Ovary (tissue), 10 donors: ENCODE measurements at places on chromosomes 2 and 18.
A peak's percentile ranks its signal among the peaks of the same experiment; 100 is the strongest.

GRCh38 chr2:127014630-127015029, 92.3 kb downstream of the BIN1 start:
- no peaks in the 10 kb centered on the region for H3K36me3 ChIP-seq
- DNase-seq = no peak
- H3K4me1 ChIP-seq = peaks cover 2% of the 10 kb centered on the region
- no peak overlapping the region for H3K27ac ChIP-seq

DNA sequence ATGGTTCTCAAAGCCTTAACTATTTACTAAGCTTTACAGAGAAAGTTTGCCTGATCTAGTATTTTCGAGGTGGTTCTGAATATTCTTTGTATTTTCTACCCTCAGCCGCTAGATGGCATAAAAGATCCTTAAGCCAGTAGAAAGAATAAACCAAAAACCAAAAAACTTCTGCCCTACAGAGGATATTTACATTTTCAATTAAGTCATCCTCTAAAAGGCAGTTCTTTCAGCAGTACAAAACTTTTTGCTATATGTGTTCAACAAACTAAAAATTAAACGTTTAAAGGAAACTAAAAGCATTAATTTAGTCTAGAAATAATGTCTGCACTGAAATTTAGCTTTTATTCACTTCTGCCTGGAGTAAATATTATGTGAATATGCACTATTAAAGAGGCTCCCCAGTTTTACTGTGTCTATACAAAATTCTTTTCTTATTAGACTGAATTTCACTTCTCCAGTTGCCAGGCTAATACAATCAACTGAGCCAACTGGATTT, 297.5 kb downstream of the PIEZO2 start:
- H3K4me3 ChIP-seq = no peak overlapping the region
- no peaks in the 10 kb centered on the region for H3K27me3 ChIP-seq
- no peak overlapping the region for H3K27ac ChIP-seq
- H3K36me3 ChIP-seq = no peaks in the 10 kb centered on the region
- H3K4me1 ChIP-seq = no peaks in the 10 kb centered on the region

DNA sequence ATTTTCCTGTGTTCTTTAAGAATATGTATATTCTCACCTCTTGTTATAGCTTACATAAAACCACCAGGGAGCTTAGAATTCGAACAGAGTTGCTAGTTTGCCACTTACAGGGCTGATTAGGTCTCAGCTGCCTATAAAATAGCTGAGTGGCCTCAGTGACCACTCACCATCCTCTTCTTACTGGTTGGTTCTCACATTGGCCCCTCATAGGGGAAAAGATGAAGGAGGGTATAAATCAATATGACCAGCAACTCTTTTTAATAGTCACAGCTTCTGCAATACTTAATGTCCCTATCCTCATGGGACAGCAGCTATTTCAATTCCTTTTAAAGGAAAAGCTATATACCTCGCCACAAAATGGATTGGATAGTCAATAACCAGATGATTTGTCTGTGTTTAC, 199.4 kb upstream of the CDH20 start:
- no peak overlapping the region for H3K4me3 ChIP-seq
- no peak overlapping the region for H3K27ac ChIP-seq
- no peak for DNase-seq
- no peaks in the 10 kb centered on the region for H3K4me1 ChIP-seq

DNA sequence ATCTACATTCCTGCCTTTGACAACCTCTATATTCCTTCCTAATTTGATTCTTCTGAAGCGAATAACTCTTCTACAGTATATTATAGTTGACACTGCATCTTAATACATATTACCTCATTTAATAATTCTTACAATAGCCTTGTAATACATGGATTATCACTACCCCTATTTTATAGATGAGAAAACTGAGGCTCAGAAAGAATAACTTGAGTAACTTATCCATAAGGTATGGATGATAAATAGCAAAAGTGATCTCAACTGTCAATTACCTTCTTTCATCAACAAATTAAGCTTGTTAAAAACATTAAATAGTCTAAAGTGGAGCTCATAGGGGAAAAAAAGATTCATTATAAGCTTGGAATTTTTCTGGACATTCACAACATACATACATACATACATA, 4.6 kb downstream of the VPS54 start:
- no peaks in the 10 kb centered on the region for H3K27me3 ChIP-seq
- no peak for DNase-seq
- no peaks in the 10 kb centered on the region for H3K36me3 ChIP-seq

DNA sequence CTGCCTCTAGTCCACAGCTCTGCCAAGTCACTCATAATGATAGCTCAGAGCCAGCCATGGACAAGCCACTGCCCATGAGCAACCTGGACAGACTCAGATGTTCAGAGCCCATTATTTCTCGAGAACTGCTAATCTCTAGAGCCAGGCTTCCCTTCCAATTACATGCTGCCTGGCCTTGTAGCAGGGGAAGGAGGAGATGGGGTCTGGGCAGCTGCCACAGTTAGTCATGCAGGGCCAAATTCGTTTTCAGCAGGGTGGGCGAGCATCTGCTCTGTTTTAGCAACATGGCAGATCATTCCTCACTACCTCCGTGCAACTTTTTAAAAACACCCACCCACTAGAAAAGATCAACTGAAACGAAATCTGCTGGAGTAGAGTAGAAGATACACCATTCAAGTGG, 141.8 kb downstream of the MYO5B start:
- H3K27me3 ChIP-seq = no peaks in the 10 kb centered on the region
- H3K27ac ChIP-seq = no peak overlapping the region
- no peak overlapping the region for H3K4me3 ChIP-seq

DNA sequence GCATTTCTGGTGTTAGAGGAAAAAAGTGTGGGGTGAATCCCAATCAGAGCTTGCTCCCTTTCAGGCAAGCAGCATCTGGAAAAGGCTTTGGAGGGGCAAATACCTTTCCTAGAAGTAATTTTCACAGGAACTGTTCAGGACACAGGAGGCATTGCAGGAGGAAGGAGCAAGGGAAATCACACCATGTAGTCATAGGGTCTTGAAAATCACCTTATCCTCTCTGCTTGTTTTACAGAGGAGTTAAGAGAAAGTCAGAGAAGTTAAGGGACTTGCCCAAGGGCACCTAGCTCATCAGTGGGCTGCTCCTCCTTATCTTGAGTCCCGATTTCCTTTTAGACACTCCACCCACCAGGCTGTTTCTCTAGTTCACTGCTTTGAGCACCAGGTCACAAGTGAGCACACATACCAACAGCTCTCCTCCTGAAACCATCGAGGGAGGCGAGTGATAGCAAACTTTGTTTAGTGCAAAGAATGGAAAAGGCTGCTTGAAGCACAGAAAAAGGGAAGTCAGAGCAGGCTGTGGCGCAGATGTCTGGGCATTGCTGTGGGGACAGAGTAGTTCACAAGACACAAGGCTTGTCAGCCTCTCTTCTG, 89.2 kb upstream of the CXCR4 start:
- H3K4me3 ChIP-seq = no peak overlapping the region
- DNase-seq = no peak
- no peaks in the 10 kb centered on the region for H3K36me3 ChIP-seq
- H3K27me3 ChIP-seq = no peaks in the 10 kb centered on the region

GRCh38 chr2:174180165-174180724, 68.1 kb downstream of the OLA1 start:
- H3K4me1 ChIP-seq = no peaks in the 10 kb centered on the region
- no peak overlapping the region for H3K4me3 ChIP-seq
- no peak overlapping the region for H3K27ac ChIP-seq
- H3K27me3 ChIP-seq = no peaks in the 10 kb centered on the region
- no peaks in the 10 kb centered on the region for H3K36me3 ChIP-seq

GRCh38 chr18:38611036-38611964, 1045.7 kb upstream of the CELF4 start:
- H3K27ac ChIP-seq = no peak overlapping the region
- no peak for DNase-seq
- H3K36me3 ChIP-seq = no peaks in the 10 kb centered on the region
- no peaks in the 10 kb centered on the region for H3K27me3 ChIP-seq
- no peak overlapping the region for H3K4me3 ChIP-seq
- H3K4me1 ChIP-seq = no peaks in the 10 kb centered on the region

DNA sequence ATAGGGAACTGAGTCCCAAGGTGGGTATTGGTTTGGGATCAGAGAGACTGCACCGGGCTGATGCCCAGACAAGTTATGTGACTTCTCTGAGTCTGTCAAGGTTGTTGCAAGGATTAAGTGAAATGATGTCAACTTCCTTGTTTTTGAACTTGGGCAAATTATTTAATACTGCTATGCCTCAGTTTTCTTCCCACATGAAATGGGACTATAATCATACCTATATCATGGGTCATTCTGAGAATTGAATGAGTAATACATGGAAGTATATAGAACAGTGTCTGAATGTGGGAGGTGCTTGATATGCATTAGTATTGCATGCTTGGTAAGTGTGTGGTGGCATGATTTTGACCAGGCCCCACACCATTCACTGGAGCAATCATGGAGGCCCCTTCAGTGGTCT, 99.0 kb downstream of the PRKCE start:
- H3K27ac ChIP-seq = no peak overlapping the region
- no peak overlapping the region for H3K4me3 ChIP-seq
- H3K4me1 ChIP-seq = peaks cover 5% of the 10 kb centered on the region
- H3K36me3 ChIP-seq = no peaks in the 10 kb centered on the region
- no peak for DNase-seq
- H3K27me3 ChIP-seq = no peaks in the 10 kb centered on the region

DNA sequence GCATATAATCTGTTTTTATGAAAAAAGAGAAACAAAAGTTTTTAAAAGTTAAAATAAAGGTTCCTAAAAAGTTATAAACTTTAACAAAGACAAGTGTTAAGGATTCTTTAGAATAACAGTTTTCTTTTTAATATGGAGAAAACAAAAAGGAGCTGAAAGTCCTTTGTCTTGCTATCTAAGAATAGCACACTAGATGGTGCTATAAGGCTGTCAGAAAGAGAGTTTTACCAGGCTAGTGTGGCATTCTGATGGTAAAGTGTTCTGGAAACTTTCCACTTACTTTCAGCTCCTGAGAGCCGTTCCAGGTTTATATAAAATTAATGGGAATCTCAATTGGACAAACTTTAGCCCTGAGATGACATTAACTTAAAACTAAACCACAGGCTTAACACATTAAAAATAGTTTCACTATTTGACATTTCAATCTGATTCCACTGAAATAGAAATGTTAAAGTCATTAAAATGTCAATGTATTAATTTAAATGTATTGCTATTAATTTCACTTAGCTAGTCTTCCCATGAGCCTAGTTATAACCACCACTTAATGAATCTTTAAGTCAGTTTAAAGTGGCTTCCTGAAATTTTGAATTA, 3.7 kb downstream of the FBXO48 start:
- DNase-seq = no peak
- peaks cover 2% of the 10 kb centered on the region for H3K4me1 ChIP-seq
- no peaks in the 10 kb centered on the region for H3K36me3 ChIP-seq
- H3K4me3 ChIP-seq = no peak overlapping the region

DNA sequence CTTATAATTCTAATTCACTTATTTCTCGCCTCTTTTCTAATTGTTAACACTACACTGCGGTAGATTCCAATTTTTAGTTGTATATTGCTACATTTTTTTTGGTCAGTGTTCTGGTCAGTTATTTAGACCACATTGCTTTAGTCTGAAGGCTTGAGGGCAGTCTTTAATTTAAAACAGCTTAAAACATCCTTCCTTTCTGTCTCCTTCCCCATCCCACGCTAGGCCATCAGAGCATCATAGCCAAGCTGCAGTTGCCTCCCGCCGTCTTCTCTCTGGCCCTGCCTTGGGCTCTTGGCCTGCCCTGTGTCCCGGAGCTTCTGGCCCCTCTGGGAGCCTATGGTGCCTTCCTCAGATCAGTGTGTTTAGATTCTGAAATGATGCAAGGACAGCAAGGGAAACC, 52.6 kb upstream of the GLI2 start:
- no peak overlapping the region for H3K27ac ChIP-seq
- no peaks in the 10 kb centered on the region for H3K36me3 ChIP-seq
- no peak overlapping the region for H3K4me3 ChIP-seq
- no peaks in the 10 kb centered on the region for H3K27me3 ChIP-seq
- no peak for DNase-seq

DNA sequence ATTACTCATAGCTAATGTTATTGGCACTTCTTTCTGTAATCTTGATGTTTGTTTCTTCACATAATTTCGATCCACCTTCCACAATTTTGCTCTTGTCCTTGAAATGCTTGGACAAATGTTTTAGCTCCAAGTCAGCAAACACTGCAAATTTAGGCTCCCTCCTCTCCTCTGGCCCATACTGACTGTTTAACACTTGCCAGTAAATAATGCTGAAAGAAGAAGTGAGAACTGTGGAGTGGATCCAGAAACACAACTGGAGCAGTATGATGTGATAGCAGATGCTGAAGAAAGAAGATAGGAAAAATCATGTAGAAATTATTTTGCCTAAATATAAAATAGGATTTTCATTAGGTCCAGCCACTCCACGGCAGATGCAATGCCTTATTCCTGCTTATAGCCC, 415.0 kb upstream of the GYPC start:
- no peak overlapping the region for H3K27ac ChIP-seq
- no peaks in the 10 kb centered on the region for H3K27me3 ChIP-seq
- no peaks in the 10 kb centered on the region for H3K36me3 ChIP-seq
- peaks cover 2% of the 10 kb centered on the region for H3K4me1 ChIP-seq
- no peak overlapping the region for H3K4me3 ChIP-seq
- DNase-seq = no peak

DNA sequence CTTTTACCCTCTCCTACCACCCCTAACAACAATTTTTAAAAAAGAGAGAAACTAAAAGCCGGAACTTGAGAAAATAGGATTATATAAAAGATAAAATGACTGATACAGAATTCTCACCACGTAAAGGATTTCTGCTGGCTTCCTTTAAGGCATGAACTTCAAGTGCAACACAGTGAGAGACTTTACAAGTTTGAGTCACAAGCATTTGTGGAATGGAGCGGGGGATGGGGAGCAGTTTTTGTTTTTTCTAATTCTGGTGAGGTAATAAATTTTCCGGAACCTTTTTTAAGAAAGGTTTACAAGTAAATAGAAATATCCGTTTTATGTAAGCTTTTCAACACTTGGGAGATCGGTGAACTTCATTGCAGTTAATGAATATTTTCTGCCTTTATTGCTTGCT, 1.8 kb upstream of the CDH2 start:
- no peak overlapping the region for H3K4me3 ChIP-seq
- no peaks in the 10 kb centered on the region for H3K36me3 ChIP-seq
- no peak for DNase-seq
- peaks cover 4% of the 10 kb centered on the region for H3K4me1 ChIP-seq

DNA sequence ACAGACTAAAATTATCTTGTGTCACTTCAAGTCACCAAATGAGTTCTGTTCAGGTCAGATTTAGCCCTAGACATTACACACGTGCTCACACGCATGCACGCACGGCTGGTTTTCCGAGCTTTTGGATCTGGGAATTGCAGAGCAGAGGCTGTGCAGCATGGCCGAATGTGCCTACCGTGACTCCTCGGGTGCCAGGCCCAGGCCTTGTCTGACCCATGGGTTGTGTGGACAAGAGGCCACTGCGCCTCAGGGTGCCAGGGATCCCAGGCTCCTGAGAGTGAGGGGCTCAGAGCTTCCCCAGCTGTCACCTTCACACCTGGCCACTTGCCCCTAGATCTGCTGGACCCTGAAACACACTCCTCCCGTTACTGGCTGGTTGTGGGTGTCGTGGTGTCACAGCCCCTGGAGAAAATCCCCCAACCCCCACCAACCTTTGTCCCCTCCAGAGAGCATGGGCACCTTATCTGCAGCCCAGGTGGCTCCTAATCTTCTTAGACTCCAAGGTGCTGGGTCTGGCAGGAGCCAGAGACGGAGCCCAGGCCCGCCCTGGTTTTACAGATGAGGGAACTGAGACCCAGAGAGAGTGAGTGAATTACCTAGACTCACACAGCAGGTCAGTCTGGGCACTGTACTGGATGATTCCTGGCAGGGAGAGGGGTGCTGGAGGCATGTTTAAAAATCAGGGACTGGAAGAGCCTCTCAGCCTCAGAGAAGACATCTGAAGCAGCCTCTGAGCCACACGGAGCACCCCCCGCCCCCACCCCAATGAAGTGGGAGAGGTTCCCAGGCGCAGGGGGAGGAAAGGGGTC, 56.8 kb downstream of the ATOH8 start:
- H3K4me3 ChIP-seq = no peak overlapping the region
- no peaks in the 10 kb centered on the region for H3K27me3 ChIP-seq
- H3K36me3 ChIP-seq = no peaks in the 10 kb centered on the region
- peak overlapping the region; percentile 61 for H3K27ac ChIP-seq
- H3K4me1 ChIP-seq = peaks cover 9% of the 10 kb centered on the region
- no peak for DNase-seq
